Osteoblast (primary cell): ENCODE measurements at places on chromosomes 2 and 18. TPM values are rescaled to one million over a fixed set of nuclear protein-coding genes. Genes with fewer than 3 reads are reported as not detected.
A peak's percentile ranks its signal among the peaks of the same experiment; 100 is the strongest.

GRCh38 chr18:72376256-72376655 lies 167.9 kb downstream of the CBLN2 start:
- H3K4me3 ChIP-seq, result no peak overlapping the region
- no peaks in the 10 kb centered on the region for H3K4me1 ChIP-seq
- no peak overlapping the region for H3K27ac ChIP-seq
- no peaks in the 10 kb centered on the region for H3K27me3 ChIP-seq
- no peaks in the 10 kb centered on the region for H3K36me3 ChIP-seq

Gene CTAGE1
- under 0.01 TPM in 1 of 2 replicates, not detected in the other for total RNA-seq

DNA sequence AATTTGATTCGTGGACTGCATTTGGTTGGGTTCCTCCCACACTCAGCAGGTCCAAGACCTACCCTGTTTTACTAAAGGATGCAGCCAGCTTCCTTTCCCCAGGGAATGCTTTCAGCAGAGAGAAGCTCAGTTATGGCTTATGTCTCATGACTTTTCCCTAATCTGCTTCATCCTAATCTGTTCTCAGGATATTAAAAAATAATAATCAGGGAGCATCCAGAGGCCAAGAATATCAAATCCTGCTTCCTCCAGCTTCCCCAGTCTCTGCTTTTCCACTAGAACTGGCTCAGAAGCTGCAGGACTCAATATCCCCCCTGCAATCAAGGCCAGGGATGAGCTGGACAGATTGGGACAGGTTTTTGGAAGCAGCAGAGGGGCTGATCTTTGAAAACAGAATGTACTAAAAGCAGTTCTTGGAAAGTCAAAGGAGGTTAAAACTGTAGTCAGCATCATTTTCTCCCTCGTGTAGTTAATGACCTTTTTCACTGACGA lies 326.9 kb upstream of the TNP1 start:
- no peaks in the 10 kb centered on the region for H3K27me3 ChIP-seq
- DNase-seq, result no peak
- no peaks in the 10 kb centered on the region for H3K36me3 ChIP-seq
- no peaks in the 10 kb centered on the region for H3K4me1 ChIP-seq

GRCh38 chr2:30752811-30753210 lies 54.4 kb downstream of the CAPN13 start:
- H3K4me3 ChIP-seq, result no peak overlapping the region
- H3K27me3 ChIP-seq, result peaks cover 2% of the 10 kb centered on the region
- no peaks in the 10 kb centered on the region for H3K36me3 ChIP-seq
- no peak for DNase-seq

GRCh38 chr2:73028841-73029240 lies 42.7 kb downstream of the SFXN5 start:
- H3K27ac ChIP-seq, result peak overlapping the region; percentile 70
- H3K36me3 ChIP-seq, result no peaks in the 10 kb centered on the region
- peak; percentile 96 for DNase-seq

Gene FBLN7
- total RNA-seq, result 5.3 and 5.8 TPM in 2 replicates

DNA sequence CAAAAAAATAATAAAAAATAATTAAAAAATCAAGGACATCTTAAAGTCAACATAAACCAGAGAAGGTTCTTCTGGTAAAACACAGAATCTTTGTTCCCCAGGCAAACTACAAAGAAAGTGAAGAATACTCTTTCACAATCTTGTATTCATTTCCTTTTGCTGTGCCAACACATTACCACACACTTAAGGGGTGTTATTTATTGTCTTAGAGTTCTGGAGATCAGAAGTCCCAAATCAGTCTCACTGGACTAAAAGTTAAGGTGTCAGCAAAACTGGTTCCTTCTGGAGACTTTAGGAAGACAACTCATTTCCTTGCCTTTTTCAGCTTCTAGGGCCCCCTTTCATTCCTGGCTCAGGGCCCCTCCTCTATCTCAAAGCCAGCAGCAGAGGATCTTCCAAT lies 12.2 kb upstream of the CAB39 start:
- H3K4me1 ChIP-seq, result no peaks in the 10 kb centered on the region
- H3K36me3 ChIP-seq, result no peaks in the 10 kb centered on the region
- DNase-seq, result no peak
- H3K27ac ChIP-seq, result no peak overlapping the region
- H3K4me3 ChIP-seq, result no peak overlapping the region

- no peak overlapping the region for H3K4me3 ChIP-seq
- H3K4me1 ChIP-seq, result no peaks in the 10 kb centered on the region
- no peak overlapping the region for H3K27ac ChIP-seq
- no peaks in the 10 kb centered on the region for H3K27me3 ChIP-seq
Measured at GRCh38 chr2:43375746-43376522, 149.5 kb upstream of the ZFP36L2 start.

DNA sequence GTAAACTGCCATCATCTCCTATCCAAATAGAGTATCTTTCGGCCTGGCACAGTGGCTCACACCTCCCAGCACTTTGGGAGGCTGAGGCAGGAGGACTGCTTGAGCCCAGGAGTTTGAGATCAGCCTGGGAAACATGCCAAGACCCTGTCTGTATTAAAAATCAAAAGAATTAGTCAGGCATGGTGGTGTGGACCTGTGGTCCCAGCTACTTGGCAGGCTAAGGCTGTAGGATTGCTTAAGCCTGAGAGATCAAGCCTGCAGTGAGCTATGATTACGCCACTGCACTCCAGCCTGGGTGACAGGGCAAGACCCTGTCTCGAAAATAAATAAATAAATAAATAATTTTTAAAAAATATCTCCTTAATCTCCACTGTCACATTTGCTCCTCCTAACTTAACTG lies 14.7 kb upstream of the ARPC2 start:
- no peak overlapping the region for H3K27ac ChIP-seq
- no peaks in the 10 kb centered on the region for H3K36me3 ChIP-seq
- H3K4me1 ChIP-seq, result no peaks in the 10 kb centered on the region
- H3K27me3 ChIP-seq, result peaks cover 9% of the 10 kb centered on the region

DNA sequence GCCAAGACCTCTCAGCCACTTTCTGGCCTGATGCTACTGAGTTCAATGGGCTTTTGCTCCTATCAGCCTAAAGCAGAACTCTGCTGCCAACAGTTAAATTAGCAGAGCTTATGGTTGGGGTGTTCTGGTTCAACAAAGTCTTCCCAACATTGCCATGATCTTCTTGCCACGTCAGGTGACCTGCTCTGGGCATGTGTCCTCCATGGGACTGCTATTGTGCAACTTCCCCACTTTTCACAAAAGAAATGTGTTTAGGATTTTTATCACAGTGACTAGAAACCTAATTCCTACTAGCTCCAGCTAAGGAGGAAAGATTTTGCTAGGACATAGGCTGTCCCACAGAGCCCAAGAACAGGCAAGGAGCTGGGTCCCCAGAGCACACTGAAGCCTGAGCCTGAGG lies 56.4 kb downstream of the ALK start:
- H3K27ac ChIP-seq, result no peak overlapping the region
- H3K36me3 ChIP-seq, result no peaks in the 10 kb centered on the region
- no peak for DNase-seq
- no peaks in the 10 kb centered on the region for H3K27me3 ChIP-seq
- no peak overlapping the region for H3K4me3 ChIP-seq

DNA sequence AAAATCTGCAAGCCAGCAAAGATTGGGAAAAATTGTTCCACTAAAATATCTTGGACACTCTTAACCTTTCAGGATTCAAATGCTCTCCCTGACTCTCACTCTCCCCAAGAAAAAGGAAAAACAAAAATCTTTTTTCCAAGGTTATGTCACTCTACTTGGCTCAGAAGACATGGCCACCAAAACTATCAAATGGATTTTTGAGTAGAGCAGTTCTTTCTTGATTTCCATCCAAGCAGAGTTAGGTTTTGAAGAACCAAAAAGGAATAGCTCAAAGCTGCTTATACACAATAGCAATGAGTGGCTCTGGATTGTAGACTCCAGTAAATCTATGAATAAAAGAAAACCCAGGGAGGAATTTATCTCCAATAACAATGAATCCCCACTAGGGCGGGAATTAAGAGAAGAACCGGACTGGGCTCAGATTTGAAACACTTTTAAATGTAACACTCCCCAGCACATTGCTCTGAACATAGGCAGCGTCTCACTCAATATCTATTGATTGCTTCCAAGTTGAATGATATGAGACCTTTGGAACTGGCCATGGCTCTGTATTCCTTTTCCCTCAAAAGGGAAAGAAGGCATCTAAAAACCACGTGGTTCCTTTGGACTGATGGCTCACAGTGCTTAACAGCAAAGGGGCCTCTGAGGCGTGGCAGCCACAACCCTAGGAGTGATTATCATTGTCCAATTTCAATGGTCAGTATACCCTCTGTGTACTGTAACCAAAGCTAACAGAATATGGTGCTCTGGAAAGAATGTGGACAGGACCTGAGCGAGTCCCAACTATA lies 68.3 kb downstream of the SPRED2 start:
- DNase-seq, result no peak
- H3K27ac ChIP-seq, result no peak overlapping the region
- H3K27me3 ChIP-seq, result no peaks in the 10 kb centered on the region
- H3K4me1 ChIP-seq, result peaks cover 55% of the 10 kb centered on the region

- no peak for DNase-seq
- H3K36me3 ChIP-seq, result peaks cover 58% of the 10 kb centered on the region
- no peak overlapping the region for H3K27ac ChIP-seq
Measured at GRCh38 chr2:235054919-235055318, 103.1 kb downstream of the SH3BP4 start.

DNA sequence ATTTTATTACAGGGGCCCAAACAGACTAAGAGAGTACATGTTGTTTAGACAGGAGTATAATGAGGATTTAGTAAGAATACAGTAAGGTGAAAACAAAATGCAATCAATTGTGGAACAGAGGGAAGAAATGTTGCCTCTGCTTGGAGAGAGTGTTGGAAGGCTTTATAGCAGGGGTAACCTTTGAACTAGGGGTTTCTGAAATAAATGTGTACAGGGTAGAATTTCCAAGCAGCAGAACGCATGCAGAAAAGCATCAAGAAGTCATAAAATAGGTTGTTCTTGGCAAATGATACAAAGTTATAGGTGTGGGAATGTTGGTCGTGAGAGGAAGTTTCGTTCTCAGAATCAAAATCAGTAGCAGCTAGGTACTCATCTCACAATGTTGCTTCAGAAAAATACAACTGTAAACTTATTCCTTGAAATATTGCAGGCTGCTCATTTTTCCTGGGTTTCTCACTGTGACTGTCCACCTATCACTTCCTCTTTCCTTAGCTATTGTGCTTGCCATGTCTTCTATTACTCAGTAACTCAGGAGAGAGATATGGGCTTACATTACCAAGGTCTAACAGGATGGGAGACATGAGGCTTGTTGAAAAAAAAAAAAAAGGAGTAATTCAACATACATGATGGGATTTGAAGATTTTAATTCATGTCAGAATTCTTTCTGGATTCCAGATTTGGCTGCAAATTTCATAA lies 17.1 kb upstream of the HNMT start:
- no peak overlapping the region for H3K27ac ChIP-seq
- H3K4me1 ChIP-seq, result peaks cover 6% of the 10 kb centered on the region
- no peak overlapping the region for H3K4me3 ChIP-seq
- no peak for DNase-seq
- H3K36me3 ChIP-seq, result no peaks in the 10 kb centered on the region

Gene HDHD2
- total RNA-seq, result 17.4 and 19.4 TPM in 2 replicates

Gene ERFE
- 0.88 and 1.8 TPM in 2 replicates for total RNA-seq

GRCh38 chr2:5444854-5445253 lies 247.3 kb upstream of the SOX11 start:
- H3K27me3 ChIP-seq, result no peaks in the 10 kb centered on the region
- H3K4me1 ChIP-seq, result no peaks in the 10 kb centered on the region
- no peaks in the 10 kb centered on the region for H3K36me3 ChIP-seq

Gene NTSR2
- not detected in 2 replicates for total RNA-seq

DNA sequence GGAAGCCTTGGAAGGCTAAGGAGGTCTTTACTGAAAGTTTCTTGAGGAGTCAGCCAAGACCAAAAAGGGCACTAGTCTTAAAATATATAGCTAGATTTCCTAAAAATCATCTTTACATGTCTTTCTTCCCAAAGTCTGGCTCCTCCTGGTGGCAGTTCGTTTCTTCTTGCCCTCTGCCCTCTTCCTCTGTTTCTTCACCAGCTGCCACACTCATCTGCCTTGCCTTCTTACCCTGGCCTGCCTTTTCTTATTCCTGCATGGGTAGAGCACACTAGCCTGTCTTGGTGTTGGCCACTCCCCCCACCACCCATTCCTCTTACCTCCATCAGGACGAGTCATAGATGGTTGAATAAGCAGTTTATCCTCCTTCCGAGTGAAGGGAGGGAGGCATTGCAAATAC lies 129.8 kb downstream of the RAPGEF4 start:
- H3K36me3 ChIP-seq, result no peaks in the 10 kb centered on the region
- peaks cover 5% of the 10 kb centered on the region for H3K27me3 ChIP-seq
- DNase-seq, result peak; percentile 26
- no peak overlapping the region for H3K27ac ChIP-seq
- H3K4me1 ChIP-seq, result no peaks in the 10 kb centered on the region

DNA sequence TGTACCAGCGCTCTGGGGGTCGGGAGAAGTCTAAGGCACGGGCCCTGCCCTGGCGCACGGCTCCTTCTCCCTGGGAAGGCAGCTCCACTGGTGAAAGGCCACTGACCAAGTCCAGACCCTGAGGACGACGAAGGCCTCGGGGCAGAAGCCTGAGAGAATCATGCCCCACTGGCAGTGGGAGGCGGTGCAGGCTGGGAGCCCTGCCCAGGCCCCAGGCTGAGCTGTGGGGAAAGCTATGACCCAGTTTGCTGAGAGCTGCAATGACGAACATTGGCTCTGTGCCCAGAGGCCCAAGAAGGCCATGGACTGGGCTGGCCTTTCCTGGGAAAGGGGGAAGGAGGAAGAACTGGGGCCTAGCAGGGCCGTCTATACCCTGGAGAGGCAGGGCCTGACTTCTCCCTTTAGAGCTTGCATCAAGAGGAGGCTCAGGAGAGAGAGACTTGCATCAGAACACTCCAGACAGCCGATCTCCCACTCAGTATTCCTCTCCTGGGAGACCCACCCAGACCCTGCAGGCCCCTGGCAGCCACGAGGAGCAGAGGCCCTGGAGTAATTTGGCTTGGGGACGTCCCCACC lies 32.9 kb downstream of the HS1BP3 start:
- no peaks in the 10 kb centered on the region for H3K36me3 ChIP-seq
- no peaks in the 10 kb centered on the region for H3K27me3 ChIP-seq
- H3K4me1 ChIP-seq, result peaks cover 30% of the 10 kb centered on the region

DNA sequence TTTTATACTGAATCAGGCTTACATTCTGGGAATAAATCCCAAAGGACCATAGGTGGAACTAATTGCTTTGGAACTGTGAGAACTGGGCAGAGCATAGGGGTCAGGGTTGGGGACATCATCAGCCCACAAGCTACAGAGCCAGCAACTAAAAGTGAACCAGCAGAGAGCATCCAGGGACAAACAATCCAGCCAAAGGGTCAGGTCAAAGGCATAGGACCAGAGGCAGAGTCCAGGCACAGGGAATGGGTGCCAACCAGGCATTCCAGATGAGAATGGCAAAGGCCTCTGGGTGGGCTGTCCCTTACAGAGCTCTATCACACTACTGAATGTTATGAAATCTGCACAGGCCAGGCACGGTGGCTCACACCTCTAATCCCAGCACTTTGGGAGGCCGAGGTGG lies 12.3 kb upstream of the DNER start:
- H3K4me3 ChIP-seq, result no peak overlapping the region
- H3K36me3 ChIP-seq, result no peaks in the 10 kb centered on the region
- peaks cover 7% of the 10 kb centered on the region for H3K4me1 ChIP-seq
- no peak for DNase-seq
- H3K27ac ChIP-seq, result no peak overlapping the region

Gene NAT8
- total RNA-seq, result not detected in 2 replicates

GRCh38 chr18:31649978-31650719 lies 34.2 kb downstream of the B4GALT6 start:
- no peaks in the 10 kb centered on the region for H3K27me3 ChIP-seq
- no peak overlapping the region for H3K27ac ChIP-seq
- no peaks in the 10 kb centered on the region for H3K36me3 ChIP-seq
- DNase-seq, result no peak
- no peak overlapping the region for H3K4me3 ChIP-seq

- H3K27ac ChIP-seq, result no peak overlapping the region
- no peak for DNase-seq
- peaks cover 2% of the 10 kb centered on the region for H3K4me1 ChIP-seq
- H3K4me3 ChIP-seq, result no peak overlapping the region
Measured at GRCh38 chr2:232667989-232668583, 29.0 kb upstream of the GIGYF2 start.
